Stimulated activated CD8-positive, alpha-beta memory T cell treated with anti-CD3 and anti-CD28 coated beads, Interleukin-7, amount 100 ng/mL, for 1 hour (primary cell): ENCODE measurements at places on chromosomes 4 and X.

DNA sequence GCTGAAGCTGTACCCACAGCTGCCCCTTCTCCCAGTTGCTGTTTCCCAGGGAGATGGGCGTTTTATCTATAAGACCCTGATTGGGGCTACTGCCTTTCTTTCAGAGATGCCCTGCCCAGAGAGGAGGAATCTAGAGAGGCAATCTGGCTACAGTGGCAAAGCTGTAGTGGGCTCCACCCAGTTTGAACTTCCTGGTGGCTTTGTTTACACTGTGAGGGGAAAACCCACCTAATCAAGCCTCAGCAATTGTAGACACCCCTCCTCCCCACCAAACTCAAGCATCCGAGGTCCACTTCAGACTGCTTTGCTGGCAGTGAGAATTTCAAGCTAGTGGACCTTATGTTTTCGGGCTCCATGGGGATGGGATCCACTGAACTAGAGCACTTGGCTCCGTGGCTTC, 240.4 kb upstream of the AFF2 start:
- no peak for DNase-seq

- DNase-seq = no peak
These were observed 160.6 kb upstream of the WDFY3 start for GRCh38 chr4:85126991-85127591.

DNA sequence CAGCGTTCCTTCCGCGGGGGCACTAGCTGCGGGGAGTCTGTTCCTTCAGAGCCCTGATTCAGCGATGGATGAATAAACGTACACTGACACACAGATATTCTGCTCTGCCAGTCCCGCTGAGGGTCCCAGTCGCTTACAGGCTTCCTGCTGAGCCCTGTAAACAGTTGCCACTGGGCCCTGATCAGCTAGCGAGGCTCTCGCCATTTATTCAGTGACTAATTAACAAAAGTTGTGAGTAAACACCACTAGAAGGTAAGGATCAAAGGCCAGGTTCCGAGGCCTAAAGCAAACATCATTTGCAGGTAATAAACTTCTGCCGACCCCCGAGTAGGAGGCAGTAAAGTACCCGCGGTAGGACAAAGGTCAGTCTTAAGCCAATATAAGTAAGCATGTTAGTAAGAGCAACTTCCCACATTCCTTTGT, 442.6 kb upstream of the GALNT7 start:
- DNase-seq = no peak

GRCh38 chr4:82367438-82368097, 6.2 kb downstream of the HNRNPD start:
- no peak for DNase-seq

DNA sequence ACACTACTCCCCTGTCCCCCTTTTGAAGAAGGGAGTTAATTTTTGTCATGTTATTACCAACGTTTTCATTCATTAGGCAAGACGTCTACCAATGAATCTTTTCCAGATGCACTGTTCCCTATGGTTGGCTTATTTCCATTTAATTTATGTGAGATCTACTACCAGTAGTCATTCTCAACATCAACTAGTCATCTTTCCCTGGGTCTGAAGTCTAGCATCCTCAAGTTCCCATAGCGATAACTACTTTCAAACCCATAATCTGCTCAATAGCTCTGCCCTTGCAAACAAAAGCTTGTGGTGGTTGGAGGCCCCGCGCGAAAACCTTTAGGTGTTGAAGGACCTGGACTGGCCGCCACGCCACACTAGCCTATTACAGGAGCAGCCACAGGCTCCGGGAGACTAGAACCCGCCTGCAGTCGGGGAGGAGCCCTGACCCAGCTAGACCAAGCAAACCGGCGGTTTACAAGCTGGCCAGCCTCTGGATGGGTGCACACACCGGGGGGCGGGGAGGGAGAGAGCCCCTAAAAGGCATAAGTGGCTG, 746 bp downstream of the PPAT start:
- DNase-seq = no peak

GRCh38 chr4:47824840-47825239, 13.0 kb downstream of the CORIN start:
- DNase-seq = no peak

DNA sequence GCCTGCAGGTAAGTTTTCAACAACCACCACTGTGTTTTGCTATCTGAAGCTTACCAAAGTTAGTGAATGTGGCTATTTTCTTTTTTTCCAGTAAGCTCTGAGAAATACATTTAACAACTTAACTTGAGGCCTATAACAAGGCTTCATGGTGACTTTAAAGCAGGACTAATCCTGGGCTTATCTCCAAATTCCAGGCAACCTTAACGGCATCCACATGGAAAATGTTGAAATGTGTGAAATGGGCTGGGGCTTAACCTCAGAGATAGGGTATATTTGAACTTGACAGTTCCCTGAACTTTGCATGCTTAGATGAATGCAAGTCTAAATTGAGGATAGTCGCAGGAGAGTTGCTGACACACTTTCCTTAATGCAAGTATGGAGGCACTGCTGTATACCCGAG, 539.2 kb downstream of the GALNTL6 start:
- no peak for DNase-seq

- DNase-seq = no peak
These were observed 483.6 kb downstream of the BCOR start for GRCh38 chrX:39613997-39614679.

DNA sequence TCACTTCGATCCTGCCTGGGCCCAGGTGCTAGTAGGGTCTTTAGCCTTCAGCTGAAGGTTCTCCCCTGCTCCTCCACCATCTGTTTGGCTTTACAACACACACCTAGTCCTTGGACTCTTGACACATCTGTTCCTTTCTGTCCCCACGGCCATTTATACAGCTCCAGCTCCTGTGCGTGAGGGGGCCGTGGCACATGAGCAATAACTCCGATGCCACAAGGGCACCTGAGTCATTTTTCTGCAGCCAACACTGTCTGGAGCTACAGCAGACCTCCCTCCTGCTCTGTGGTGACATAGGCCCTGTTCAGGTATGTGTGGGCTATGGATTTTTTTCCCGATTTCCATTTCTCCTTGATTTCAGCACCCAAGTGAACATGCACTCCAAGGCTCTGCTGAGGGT, 44.7 kb upstream of the BCOR start:
- DNase-seq = no peak

- DNase-seq = no peak
These were observed 88.9 kb downstream of the RS1 start for GRCh38 chrX:18582910-18583493.
